ENCODE measurements at places on chromosomes 4 and X.

DNA sequence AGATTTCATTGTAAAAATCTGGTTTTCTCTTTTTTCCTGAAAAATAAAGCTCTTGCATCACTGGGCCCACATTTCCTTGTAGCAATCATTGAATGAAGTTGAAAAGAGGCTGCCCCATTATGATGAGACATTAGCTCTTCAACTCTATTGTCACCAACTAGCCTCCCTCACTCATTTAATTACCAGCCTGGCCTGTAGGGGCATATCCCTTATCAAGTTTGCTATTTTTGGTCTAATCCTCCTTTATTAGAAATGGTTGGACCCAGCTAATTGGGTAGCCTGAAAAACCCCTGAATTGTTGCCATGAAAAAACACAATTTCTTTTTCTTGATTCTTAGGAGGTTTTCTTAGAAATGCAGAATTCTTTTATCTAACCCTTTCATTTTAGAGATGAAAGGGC is 164.6 kb upstream of the CASK start:
- no peak for DNase-seq

DNA sequence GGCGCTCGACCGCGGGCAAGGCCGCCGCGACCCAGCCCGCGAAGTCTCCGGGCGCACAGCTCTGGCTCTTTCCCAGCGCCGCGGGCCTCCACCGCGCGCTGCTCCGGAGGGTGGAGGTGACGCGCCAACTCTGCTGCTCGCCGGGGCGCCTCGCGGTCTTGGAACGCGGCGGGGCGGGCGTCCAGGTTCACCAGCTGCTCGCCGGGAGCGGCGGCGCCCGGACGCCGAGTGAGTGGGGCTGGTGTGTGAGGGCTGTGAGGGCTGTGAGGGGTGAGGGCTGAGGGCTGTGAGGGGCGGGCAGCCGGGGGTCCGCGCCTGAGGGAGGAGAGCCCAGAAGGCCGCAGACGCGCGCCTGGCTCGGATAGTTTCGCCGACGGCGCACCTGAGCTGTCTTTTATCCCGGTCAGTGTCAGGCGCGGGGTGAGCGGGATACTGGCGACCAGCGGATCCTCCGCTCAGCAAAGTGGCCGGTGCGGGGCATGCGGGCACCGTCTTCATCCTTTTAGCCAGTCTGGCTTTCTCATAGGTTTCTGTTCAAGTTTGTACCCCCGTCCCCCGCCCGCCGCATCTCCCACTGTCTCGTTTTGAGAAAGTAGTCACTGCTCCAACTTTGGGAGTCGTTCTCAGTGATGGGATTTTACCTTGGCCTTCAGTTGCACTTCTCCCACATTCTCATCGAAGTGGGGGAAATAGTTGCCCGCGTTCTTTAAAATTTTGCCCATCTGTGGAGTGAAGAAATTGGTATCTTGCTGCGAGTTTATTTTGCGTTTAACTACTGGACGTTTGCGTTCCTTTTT is 586 bp downstream of the HERC5 start:
- no peak for DNase-seq

GRCh38 chr4:12137575-12137974 is 708.9 kb upstream of the HS3ST1 start:
- DNase-seq = no peak

GRCh38 chr4:20565075-20565721 is 135.1 kb upstream of the PACRGL start:
- no peak for DNase-seq

DNA sequence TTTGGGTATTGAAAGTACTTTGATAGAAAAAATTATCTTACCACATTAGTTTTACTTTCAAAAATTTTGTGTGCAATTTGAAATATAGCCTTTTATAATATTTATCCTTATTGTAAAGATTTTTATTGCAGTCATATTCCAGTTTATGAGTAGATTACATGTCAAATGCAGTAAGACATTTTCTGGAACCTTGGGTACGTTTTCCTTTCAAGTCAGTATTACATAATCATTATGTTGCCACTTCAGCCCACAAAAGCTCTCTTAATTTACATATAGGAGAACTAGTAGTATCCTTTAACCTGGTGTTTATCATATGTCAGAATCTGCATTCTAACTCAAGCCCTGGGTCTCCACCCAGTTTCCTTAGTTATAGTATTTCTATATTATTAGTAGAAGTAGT is 98.5 kb downstream of the CENPC start:
- DNase-seq = no peak
